ENCODE measurements at places on chromosomes 2 and 18.

- no peak for DNase-seq
Observed at GRCh38 chr2:7281231-7282201, 364.3 kb downstream of the RNF144A start.

DNA sequence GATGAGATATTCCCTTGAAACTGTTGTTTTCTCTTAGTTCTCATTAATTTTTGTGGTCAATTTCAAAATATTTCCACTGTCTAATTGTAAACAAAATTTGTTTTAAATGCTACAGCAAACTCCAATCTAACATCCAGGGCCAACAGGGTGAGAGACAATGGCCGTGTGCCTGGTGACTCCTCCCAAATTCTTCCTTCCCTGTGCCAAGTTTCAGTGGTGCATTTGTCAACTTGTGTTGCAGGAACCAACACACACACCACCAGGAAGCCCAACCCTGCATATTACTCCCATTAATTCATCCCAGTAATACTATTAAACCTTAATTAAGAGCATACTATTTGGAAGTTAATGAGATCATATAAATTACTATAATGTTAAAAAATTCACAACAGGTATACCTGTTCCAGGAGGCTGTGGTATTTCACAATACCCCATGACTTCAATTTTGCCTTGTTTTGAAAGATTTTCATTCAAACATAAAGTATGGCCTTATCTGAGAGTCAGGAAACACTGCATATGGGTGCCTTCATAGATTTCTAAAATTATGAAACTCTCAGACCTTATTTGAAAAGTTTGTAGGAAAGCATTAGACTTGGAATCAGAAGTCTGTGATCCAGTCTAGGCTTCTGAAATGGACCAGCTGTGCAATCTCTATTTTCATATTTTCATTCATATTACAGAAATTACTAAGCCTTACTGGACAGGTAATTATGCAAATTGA is 1.1 kb downstream of the SERPINB2 start:
- no peak for DNase-seq

DNA sequence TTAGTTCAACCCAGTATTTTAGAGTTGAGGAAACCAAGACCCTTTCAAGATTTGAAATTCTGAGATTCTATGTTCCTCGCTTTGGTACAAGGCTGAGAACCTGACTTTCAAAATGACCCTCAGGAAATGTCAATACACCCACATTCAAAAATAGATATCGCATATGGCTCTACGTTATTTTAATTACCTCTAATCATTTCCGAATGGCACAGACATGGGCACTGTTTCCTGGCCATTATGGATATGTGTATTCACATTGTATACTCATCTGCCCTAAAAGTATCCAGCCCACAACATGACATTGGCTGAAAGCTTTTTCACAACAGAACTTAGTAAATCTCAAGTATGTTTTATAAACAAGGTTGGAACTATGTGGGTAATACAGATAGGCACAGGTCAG is 6.7 kb downstream of the KLF7 start:
- no peak for DNase-seq

DNA sequence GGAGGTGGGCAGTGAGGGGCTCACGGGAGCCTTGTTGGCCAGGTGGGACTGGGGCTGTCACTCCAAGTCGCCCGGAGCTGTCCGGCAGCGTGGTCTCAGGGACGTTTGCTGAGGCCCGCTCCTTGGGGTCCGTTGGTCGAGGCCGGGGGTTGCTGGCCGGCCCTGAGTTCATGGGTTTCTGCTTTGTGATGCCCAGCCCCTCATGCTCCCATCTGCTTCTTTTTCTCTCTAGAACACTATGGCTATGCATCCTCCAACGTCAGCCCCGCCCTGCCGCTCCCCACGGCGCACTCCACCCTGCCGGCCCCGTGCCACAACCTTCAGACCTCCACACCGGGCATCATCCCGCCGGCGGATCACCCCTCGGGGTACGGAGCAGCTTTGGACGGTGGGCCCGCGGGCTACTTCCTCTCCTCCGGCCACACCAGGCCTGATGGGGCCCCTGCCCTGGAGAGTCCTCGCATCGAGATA is 14.5 kb downstream of the NFATC1 start:
- DNase-seq: no peak

GRCh38 chr2:70340075-70340474 is 38.2 kb upstream of the FAM136A start:
- no peak for DNase-seq

- DNase-seq: no peak
Observed at GRCh38 chr2:187362151-187362550, 85.9 kb downstream of the CALCRL start.

GRCh38 chr2:203612246-203612645 is 77.1 kb upstream of the RAPH1 start:
- no peak for DNase-seq

GRCh38 chr18:44680273-44681075 is at the start of gene SETBP1:
Gene SETBP1 (plus strand): TSS chr18:44680888. CDS start chr18:44701347, 20,459 bp downstream.
- no peak for DNase-seq

DNA sequence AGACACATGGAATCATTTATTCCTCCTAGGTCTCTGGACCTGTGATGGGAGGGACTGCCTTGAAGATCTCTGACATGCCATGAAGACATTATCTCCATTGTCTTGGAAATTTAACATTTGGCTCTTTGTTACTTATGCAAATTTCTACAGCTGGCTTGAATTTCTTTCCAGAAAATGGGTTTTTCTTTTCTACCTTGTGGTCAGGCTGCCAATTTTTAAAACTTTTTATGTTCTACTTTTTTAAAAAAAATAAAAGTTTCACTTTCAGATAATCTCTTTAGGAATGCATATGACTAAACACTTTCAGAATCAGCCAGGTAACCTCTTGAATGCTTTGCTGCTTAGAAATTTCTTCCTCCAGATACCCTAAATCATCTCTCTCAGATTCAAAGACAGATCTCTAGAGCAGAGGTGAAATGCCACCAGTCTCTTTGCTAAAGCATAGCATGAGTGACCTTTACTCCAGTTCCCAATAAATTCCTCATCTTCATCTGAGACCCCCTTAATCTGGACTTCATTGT is 209.6 kb downstream of the RPRM start:
- DNase-seq: no peak
